ENCODE measurements at places on chromosomes 6 and 20.

DNA sequence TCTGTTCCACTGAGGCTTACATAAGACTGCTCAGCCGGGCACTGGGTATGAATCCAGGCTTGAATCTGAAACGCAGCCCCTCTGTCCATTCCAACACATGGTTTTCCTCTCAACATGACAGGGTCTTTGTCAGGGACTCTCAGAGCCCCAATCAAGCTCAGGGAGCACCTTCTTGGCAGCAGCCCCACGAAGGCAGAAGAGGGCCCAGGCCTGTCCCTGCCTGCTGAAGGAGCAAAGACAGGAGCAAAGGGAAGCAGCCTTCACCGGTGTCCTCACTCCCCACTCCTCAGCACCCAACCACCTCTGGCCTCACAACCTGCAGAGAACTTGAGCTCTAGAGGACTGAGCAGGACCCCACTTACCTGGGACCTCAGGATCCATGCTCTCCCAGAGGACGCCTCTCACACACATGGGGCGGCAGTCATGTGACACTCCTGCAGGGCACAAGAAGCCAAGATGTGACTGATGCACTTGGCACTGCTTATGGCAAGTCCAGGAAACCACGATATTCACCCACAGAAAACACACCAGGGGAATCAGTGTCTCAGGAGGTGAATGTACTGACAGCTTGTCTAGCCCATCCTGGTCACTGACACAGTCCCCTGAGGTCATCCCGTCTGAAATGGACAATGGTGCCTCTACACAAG, 4.3 kb downstream of the SNHG17 start:
- DNase-seq, result no peak

- peak; percentile 50 for DNase-seq
Measured at GRCh38 chr6:132369526-132369925, 31.7 kb downstream of the MOXD1 start.

DNA sequence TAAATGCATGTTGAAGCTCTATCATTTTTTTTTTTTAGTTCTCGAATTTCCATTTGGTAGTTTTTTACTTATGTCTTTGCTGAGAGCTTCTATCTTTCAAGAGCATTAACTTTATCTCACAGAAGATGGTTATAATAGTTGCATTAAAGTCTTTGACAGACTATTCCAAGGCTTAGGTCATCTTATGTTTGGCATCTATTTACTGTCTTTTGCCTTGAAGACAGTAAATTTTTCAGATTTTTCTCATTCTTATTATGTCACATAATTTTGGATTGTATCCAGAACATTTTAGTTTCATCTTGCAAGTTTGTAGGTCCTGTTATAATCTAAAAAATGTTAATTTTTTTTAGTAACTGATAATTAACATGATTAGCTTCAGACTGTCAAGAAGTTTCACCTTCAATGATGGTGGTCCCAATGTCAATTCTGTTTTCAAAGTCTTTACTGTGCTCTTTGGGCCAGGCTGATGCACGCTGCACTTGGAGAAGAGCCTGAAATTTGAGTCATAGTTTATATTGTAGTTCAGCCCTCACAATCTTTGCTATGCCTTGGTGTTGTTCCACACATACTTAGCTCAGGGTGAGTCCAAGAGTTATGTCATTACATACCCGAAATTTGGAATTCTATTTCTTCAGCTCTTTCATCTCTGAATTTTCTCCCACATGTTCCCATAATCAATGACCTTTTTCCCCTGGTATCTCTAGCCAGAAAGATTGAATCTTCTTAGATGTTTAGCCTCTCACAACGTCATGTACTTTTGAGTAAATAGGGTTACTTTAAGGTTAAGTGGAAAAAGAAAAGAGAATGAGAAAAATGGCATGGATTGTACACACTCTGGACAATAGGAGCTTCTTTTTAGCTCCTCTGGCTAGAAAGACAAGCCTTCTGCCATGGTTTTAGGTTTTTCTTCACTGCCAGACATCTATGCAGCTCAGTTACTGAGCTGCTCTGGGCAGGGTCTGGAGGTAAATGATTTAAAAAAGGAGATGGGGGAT, 110.3 kb upstream of the BTBD3 start:
- peak; percentile 87 for DNase-seq

DNA sequence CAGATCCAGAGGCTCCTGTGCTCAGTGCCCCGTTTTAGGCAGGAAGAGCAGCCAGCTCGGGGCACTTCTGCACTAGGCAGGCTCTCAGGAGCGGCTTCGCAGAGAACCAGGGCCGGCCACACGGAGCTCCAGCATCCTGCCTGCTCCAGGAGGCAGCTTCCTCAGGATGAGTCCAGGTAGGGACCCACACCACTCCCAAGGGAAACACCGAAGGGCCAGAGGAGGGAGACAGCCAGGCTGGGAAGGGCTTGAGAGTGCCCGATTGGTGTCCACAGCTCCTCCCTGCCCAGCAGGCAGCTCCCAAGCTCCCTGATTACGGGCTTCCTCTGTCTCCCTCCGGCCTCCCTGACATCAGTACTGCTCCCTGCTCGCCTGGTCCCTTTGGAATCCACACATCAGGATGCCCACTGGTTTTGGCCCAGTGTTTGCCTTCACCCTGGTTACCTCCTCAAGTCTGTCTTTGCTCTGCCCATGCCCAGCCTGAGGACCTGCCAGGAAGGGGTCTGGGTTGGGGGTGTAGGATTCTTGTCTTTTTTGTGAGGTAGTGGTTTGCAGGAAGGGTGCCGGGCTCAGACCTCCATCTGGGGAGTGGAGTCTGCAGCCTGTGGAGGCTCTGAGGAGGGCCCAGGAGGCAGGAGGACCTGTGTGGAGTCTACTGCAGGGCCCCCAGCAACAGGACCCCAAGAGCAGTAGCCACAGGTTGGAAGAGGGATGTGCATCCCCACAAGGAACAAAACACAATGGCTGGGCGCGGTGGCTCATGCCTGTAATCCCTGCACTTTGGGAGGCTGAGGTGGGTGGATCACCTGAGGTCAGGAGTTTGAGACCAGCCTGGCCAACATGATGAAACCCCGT, 11.2 kb upstream of the PYGB start:
- DNase-seq, result no peak

DNA sequence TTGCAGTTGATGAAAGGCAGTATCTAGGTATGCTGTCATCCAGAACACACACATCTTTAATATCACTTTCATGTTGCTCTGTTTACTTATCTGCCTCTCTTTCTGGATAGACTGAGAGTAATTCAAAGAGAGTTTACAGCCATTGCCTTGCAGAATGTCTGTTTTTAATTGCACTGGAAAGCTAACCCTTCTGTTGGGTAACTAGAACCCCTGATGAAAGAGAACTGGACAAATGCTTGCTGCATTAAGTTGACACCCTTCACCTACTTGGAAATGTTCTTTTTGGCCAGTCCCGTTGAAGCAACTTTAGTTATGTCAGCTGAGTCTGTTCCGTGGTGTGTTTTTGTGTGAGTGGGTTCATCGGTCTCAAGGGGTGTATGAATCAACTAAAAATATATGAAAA, 383.8 kb upstream of the CITED2 start:
- DNase-seq, result peak; percentile 69

- DNase-seq, result no peak
Measured at GRCh38 chr20:11362450-11362849, 555.2 kb upstream of the BTBD3 start.

GRCh38 chr20:34522969-34523871, 7.0 kb downstream of the DYNLRB1 start:
- peak; percentile 88 for DNase-seq

DNA sequence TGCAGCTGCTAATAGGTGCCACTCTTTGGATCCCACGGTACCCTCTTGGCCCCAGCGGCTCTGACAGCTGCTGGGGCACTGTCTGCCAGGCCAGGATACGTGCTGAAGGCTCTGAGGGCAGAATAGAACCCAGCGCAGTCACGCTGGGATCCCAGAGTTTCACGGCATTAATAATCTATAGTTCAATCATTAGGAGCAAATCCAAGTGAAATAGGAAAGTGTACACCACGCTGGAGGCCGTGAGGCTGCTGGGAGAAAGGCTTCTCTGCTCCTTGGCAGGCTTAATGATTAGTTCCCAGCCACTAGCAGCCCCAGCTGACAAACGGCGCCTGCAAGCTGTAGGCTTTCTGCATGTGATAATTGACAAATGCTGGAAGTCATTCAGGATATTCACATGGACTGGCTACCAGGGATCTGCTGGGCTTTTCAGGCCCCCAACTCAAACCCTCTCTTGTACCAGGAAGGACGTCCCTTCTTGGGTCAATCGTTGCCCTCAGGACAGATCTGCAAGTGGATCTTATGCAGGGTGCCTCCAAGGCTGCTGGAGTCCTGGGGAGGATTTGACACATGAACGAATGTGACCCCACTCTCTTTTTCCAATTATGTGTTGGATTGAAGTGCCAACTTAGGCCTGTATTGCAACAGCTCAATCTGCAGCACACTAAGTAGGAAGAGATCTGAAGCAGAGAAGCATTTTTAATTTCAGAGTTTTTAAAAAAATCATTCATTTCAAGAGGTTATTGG, 50.1 kb upstream of the INSM1 start:
- no peak for DNase-seq

DNA sequence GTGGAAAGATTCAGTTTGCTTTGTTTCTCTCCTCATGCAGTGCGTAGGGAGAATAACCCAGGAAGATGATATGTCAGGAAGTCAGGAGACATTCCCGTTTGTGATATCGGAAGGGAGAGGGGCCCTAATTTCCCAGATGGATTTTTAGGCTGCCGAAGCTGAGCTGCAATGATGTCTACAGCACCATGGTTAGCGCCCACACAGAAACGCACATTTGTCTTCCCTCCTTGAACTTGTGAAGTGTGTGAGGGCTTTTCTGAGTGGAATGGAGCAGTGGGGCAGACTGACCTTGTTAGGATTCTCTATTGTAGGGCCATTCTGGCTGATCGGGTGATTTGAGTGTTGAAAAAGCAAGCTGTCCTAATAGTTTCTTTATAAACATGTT, 191.3 kb upstream of the ARG1 start:
- no peak for DNase-seq

DNA sequence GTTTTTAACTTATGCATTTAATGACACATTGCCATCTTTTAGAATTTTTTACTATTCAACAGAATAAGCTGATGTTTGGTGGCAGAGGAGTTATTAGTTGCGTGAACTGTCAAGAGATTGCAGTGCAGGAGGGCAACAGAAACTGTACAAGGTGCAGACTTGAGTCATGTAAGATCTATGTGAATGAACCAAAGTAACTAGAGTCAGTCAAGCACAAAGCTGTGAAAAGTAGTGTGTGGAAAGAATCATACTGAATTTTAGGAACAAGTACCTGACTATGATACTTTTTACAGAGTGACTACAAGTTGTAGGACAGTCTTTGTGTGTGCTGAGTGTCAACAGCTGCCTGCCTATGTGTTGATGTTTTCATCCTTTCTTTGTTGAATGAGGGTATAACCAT, 2.7 kb upstream of the C6orf163 start:
- no peak for DNase-seq

DNA sequence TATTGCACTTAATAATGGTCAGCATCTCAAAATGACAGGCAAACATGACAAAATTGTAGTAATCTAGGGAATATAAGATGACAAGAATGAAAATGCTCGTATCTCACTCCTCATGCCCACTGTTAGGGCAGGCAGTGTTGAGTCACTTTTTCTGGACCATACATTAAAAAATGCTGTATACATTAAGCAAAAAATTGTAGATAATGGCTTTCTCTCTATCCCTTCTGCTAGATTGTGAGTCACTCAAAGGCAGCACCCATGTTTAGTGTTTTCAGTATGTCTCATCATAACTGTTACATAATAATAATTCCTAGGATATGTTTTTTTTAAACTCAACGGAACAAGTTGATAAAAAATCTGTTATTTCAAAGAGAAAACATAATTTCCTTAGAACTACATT, 199.3 kb downstream of the TENT5A start:
- peak; percentile 29 for DNase-seq

DNA sequence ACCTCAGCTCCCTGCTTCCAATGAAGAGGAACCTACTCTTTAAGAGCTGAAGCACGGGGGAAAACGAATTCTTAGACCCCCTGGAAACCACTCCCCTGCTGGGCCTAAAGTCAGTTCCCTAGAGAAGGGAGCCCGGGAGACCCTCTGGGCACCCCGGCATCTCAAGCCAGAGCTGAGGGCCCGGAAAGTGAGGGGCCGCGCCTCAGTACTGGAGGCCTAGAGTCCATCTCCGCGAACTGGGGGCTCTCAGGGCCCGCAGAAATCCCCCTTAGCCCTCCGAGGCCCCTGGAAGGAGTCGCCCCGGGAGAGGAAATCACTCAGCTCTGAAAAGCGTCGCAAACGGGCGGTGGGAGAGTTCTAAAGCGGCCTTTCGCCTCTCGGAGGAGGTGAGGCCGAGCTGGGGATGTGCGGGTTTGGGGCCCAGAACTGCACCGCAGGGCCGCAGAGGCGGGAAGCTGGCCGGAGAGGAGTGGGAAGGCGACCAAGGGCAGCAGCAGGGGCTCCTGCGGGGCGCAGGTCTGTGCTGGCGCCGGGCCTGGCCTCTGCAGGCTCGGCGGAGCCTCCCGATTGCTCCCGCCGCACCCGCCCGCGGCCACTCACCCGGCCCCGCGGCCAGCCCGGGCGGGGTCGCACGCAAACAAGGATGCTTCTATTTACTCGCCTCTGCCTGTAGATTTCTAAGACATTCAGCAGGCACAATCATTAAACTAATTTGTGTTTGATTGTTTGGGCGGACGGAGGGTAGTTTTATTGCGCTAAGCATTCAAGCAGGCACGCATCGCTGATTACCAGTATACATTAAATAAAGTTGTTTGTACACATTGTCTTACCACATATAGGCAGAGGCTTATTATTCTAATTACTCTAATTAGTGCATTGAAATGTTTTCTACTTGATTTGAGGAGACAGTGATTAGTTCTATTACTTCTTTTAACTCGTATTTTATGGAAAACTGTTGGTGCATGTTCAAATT, 9.2 kb downstream of the POU3F2 start:
- no peak for DNase-seq
